ENCODE measurements at places on chromosomes 3 and 15.

DNA sequence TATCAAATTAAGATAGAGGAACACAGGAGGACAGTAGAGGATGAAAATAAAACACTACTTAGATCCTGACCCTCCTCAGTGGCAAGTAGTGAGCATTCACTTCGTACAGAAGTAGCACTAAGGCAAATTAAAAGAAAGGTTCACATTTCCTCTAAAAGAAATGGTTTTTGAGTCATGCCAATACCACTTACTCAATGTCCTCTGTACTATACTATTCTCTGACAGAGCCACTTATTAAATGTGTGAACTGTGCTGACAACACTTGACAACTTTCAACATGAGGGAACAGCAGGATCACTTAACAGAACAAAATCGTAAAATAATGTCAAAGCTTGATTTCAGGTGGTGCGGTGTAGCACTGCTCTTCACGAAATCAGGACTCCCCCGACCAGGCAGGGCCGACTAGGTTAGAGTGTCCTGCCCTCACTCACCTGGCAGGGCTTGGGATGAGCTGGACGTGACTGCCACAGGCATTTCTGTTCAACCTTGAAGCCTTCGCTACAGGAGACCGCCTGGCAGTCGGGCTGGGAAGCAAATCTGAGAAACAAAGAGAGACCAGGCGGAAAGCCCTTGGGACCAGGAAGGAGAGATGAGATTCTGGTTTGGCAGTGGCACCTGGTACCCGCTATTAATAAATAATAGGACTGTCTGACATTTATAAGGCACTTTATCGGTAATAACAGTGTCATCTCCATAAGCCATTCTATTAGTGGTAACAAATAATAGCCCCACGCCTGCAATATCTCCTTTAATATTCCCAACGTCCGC lies 611 bp upstream of the SLC27A2 start:
- no peak for DNase-seq

GRCh38 chr3:170766253-170766652 lies 103.7 kb downstream of the RPL22L1 start:
- DNase-seq: no peak

GRCh38 chr15:89802231-89802928 lies 12.3 kb downstream of the ANPEP start:
- no peak for DNase-seq

- DNase-seq: no peak
Measured at GRCh38 chr3:30625541-30626438, 19.4 kb downstream of the TGFBR2 start.

All from stimulated activated CD4-positive, alpha-beta T cell treated with anti-CD3 and anti-CD28 coated beads, Interleukin-2, amount 100 ng/mL, for 48 hours (primary cell).